Central memory CD4-positive, alpha-beta T cell (primary cell): ENCODE measurements at places on chromosomes 2 and 18.

DNA sequence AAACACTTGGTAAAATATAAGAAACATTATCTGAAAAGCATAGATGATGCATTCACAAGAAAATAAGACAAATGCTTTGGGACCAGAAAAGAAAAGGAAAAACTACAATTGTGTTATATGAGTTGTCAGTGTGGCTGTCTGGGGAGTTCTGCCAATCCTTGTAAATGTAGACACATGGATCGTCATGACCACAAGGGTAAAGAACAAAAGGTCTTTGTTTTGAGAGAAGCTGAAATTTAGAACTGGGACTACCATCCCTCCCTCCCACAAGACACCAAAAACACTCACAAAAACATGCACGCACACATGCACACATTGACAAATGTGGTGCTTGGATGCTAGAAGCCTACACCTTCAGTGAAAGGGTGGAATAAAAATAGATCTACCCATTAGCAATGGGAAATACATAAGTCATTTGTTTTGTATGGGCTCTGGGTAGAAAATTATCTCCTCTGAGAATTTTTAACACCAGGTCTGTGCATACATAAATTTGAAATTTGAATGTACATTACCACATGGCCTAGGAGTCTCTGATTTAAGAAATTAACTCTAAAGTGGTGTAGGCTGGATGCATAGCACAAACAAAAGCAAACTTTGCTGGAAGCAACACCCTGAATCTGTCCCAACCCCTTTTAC, 266.2 kb upstream of the SLC39A10 start:
- DNase-seq, result no peak

GRCh38 chr2:207423886-207424285, 105.9 kb upstream of the CREB1 start:
- DNase-seq, result no peak

DNA sequence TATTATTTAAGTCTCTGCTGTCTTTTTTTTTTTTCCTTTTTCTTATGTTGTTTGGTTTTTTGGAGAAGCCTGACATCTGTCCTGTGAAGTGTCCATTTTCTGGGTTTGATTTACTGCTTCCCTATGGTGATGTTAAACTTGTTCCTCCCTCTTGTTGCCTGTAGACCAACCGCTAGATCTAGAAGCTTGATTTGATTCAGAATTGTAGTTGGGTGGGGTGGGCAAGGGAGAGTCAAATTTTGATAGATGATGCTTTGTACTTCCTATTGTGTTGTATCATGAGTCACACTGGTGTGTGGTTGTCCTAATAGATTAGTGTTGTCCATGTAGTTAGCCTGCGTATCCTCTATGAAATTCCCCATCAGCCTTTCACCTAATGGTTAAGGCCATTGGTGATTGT, 35.4 kb downstream of the CAB39 start:
- no peak for DNase-seq

GRCh38 chr2:172241222-172241621, 138.5 kb upstream of the DLX2 start:
- no peak for DNase-seq

GRCh38 chr18:44119607-44120006, 561.1 kb upstream of the SETBP1 start:
- DNase-seq, result no peak

DNA sequence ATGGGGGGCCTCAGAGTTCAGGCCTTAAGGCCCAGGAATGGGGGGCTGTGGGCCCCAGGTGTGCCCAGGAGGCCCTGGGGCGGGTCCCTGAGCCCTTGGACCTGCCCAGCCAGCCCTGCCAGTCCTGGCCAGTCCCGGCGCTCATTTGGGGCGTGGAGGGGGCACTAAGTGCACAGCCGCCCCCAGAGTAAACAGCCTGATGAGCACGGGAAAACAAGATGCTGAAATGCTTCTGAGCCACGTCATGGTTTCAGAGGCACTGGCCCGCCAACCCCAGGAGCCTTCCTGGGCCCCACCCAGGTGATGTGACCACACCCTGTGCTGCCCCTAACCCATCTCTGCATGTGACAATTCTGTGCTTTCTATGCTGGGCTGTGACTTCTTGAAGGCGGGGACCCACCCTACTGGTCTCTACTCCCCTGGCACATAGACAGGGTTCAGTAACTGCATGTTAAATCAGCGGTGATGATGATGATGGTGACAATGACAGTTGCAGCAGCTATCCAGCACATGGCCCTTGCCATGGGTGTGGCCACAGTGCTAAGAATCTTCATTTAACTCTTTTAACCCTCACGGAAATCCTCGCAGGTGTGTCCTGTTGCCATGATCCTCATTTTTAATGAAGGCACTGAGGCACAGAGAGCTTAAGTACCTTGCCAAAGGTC, 28.1 kb upstream of the ASPRV1 start:
- DNase-seq, result no peak

- DNase-seq, result no peak
These were observed 2.5 kb downstream of the CHN1 start for GRCh38 chr2:175002547-175003274.

- no peak for DNase-seq
These were observed 70.3 kb upstream of the CTLA4 start for GRCh38 chr2:203797276-203797675.

DNA sequence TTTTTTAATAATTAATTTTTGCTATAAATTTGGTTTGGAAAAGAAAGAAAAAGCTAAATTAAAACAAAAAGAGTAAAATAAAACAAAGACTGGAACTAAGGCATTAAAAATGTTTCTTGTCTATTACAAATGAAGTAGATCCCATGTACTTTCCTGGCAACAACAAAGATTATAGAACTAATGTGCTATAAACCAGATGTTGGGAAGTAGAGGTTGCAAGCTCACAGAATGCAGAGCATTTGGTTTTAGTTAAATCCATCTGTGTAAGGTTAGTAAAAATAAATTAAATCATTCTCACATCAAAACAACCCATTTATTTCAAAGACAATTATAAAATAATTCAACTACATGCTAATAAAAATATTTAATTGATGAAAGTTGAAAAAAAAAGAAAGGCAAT, 157.2 kb upstream of the ZC3H15 start:
- no peak for DNase-seq

- no peak for DNase-seq
These were observed 100.8 kb upstream of the ATP5MC3 start for GRCh38 chr2:175282300-175282699.

GRCh38 chr2:204110751-204111516, 174.4 kb downstream of the ICOS start:
- DNase-seq, result no peak

GRCh38 chr2:177625744-177626650, 233.4 kb downstream of the AGPS start:
- no peak for DNase-seq

DNA sequence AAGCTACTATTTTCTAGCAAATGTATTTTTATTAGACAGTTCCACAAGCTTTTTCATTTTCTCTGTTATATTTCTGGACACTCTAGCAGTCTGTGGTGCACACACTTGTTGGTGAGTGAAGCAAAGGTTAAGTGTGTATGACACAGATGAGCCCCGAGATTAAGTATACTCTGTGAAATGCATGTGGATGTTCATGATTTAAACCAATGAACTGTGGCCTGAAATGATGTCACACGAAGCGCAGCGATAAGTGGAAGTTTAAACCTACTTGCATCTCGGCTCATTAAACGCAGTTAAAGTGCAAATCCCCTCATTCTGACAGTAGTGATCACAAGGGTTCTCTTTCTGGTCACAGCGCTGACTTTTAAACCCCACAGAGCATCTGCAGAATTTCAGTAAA, 1488.8 kb upstream of the NXPH2 start:
- no peak for DNase-seq

GRCh38 chr2:241788572-241788971, 11.9 kb downstream of the GAL3ST2 start:
- no peak for DNase-seq

DNA sequence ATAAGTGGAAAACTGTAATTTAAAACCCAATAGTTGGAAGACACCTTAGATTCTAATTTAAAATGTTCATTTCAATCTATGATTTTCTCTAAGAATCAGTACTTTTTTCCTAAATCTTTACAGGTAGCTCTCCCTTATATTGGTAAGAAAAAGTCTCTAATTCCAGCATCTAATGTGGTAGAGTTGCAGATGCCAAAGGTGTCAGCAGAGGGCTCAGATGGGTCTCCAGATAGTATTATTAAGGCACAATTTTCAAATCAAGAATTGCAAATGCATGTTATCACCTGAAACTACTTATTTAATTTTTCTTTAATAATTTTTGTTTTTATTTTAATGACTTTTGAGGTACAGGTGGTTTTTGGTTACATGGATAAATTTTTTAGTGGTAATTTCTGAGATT, 25.5 kb upstream of the ITGA4 start:
- DNase-seq, result no peak
